ENCODE measurements at places on chromosomes 5 and 9.
A peak's percentile ranks its signal among the peaks of the same experiment; 100 is the strongest.

- DNase-seq = no peak
These were observed 413.5 kb downstream of the NFIB start for GRCh38 chr9:13900449-13900848.

- no peak for DNase-seq
These were observed 10.5 kb upstream of the IPPK start for GRCh38 chr9:92680166-92681119.

DNA sequence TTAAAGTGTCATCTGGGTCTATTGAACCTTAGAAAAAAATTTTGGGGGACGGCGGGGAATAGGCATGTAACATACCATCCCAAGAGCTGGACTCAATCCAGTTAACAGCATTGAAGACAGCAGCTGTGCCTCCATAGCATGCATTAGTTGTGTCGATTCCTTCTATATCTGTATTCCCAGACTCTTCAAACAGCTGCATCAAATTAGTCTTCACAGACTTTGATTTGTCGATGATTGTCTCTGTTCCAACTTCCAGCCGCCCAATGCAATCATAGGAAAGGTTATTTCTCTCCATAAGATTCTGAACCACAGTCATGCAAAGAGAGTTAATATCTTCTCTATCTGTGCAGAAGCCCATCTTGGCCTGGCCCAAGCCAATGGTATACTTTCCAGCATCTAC is 14.8 kb downstream of the HMGCS1 start:
- no peak for DNase-seq

- no peak for DNase-seq
These were observed 19.2 kb upstream of the RICTOR start for GRCh38 chr5:39093352-39093751.

GRCh38 chr9:108579757-108580439 is 275.9 kb downstream of the ACTL7B start:
- peak; percentile 56 for DNase-seq

Data from globus pallidus (tissue), 1 donor.